ENCODE measurements at places on chromosomes 7 and 10.

DNA sequence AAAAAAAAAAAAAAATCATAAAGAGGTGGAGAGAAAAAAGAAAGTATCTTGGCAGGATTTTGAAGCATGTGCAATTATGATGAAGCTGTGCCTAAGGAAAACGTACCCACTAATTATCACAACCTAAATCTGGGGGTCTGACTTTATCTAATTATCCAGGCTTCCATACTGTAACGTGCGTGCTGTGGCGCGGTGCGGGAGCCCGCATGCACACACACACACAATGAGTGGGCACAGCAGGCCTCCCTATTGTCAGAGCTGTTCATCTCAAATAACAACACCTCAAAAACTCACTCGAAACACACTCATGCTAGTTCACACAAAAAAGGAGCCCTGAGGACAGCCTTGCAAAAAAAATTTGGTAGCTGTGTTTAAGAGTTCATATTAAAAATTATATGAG, 31.9 kb downstream of the BEND7 start:
- no peak for DNase-seq

DNA sequence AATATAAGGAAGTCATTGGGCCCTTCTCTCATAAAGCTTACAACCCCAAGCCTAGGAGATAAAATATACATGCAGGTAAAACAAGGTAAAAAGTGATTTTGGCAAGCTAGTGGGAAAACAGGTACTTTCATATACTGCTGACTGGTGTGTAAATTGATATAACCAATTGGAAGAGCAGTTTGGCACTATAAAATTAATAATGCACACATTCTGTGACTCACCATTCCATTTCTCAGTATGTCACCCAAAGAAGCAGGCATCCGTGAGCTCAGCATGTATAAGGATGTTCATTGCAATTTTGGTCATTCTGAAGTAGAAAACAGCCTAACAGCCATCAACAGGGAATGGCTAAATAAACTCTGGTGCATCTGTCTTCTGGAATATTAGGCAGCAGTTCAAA, 2.9 kb downstream of the MACROH2A2 start:
- no peak for DNase-seq

GRCh38 chr7:141291541-141291940, 217.7 kb downstream of the TMEM178B start:
- DNase-seq, result no peak

- no peak for DNase-seq
These were observed 62.6 kb upstream of the HECTD2 start for GRCh38 chr10:91347529-91347928.

- no peak for DNase-seq
These were observed 184.1 kb upstream of the PFKP start for GRCh38 chr10:2883238-2883637.
